ENCODE measurements at places on chromosomes 2 and 18.
A peak's percentile ranks its signal among the peaks of the same experiment; 100 is the strongest.

- DNase-seq = no peak
Measured at GRCh38 chr2:172953970-172954852, 121.4 kb upstream of the MAP3K20 start.

DNA sequence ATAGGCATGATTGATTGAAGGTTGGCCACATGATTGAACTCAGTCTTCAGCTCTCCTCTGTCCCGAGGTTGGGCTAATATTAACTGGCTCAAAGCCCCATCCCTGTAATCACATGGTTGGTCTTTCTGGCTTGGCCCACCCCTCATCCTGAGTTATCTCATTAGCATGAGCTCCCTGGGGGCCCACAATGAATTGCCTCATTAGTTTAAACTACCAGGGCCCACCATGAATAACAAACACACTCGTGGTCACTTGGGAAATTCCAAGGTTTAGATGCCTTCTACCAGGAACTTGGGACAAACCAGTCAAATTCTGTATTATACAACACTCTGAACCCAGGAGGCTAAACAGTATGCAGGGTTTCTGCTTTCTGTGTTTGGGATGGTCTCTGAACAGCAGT lies 121.7 kb upstream of the B3GNT2 start:
- DNase-seq = no peak

DNA sequence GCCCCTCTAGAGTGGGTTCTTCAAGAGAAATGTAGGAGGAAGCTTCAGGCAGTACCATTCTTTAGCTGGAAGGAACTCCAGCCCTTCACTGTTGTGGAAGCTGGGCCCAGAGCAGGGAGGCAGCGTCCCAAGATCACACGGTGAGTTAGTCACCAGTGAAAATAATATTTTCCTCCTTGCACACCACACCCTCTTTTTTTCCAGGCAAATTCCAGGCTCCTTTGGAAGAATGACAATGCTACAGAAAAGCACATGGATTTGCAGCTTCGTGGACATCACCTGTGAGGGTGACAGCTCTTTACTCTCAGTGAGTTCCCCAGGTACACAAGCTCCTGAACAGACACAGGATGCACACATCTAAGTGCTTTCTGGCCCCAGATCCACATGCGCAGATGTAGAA lies 157.1 kb downstream of the COL6A3 start:
- DNase-seq = no peak

- DNase-seq = no peak
Measured at GRCh38 chr2:29443151-29443550, 327.9 kb downstream of the CLIP4 start.

GRCh38 chr18:70160073-70160678 lies 45.3 kb downstream of the RTTN start:
- DNase-seq = no peak

GRCh38 chr18:58015065-58015780 lies 28.8 kb upstream of the NEDD4L start:
- DNase-seq = peak; percentile 76

- no peak for DNase-seq
Measured at GRCh38 chr2:65351234-65351947, 81.0 kb downstream of the SPRED2 start.

DNA sequence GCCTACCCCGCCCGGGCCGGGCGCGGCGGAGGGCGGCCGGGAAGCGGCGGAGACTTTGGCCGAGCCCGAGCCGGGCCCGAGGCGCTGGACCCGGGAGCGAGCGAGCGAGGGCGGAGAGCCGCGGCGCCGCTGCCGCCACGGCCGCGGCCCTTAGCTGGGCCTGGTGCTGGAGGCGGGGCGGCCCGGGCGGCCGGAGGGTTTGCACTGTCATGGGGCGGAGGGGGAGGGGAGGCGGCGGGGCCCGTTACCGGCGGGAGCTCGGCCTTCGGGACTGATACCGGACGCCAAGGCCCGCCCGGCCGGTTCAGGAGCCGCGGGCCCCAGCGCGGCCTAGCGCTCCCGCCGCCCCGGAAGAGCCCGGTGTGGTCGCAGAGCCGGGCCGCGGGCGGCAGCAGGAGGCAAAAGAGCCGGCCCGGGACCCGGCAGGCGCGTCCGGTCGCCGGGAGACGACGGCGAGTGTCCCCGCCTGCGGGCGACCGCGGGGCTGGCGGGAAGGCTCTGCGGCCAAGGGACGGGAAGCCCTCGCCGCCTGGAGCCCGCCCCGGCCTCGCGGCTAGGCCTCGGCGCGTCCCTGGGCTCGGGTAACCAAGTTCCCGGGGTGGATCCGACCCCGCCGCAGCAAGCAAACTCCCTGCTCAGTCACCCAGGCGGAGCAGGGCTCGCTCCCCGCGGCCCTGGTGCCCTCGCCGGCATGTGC lies 697 bp downstream of the KCMF1 start:
- DNase-seq = no peak

DNA sequence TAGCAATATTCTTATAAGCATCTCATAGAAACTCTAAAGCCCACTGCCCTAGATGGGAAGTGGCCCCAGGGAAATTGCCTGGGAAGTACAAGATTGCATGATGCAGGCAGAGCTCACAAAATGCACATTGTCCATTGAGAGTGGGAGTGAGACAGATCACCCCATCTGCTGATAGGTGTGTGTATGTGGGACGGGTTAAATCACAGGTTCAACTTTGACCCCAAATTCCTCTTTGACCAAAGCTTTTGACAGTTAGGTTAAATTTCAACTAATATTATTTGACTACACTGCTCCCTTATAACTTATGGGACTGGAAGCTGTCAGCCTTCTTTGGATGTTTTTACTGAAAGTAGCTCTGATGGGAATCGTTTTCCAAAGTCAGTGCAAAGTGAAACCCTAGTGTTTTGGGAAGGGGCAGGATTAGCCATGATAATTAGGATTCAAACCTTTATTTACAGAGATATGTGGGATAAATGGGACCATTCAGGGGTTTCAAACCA lies 11.4 kb upstream of the FABP1 start:
- no peak for DNase-seq

DNA sequence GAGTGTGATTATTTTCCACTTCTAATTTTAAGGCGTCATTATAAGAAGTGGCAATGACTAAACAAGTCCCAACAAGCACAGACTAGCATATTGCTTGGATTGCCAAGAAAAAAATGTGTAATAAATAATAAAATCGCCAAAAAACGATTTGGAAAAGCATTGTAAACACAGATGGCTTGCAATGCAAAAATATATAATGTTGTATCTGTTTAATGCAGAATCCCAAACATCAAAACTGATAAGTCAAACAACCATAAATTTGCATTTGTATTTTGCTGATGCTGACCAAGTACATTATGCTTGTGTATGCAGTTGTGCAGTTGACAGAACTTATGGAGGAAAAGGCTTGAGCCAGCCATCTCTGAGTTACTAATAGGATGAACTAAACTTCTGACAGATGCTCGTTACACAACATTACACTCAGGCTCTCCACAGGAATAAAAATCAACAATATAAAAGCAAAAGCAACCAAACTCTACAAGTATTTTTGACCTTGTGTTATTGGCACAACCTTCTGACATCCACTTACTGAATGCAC lies 68.1 kb downstream of the DNER start:
- no peak for DNase-seq

DNA sequence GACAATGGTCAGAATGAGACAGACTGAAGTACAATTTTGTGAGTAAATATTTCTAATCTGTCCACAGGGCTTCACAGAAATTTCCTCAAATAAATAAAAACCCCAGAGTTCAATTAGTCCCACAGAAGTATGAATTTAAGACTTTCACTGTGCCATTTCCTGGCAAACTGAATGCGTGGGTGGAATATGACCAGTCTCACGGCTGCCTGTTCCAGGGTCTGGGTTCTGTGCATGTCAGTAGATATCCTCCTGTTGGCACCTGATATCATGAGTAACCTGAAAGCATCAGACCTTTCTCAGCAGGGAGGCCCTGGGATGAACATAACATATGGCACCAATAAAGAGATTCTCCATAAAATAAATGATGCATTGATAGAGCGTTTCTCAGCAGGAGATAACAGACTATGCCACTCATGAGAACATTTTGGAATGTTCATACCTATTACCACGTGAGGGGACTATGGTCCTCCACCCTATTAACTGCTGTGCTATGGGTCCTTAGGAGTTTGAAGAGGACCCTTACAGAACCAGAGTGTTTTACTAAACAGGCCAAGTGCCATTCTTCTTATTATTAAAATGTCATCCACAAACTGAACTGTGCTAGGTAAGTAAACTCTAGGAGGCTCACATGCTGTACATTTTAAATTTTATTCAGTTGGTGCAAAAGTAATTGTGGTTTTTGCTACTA lies 10.6 kb upstream of the MALL start:
- no peak for DNase-seq

DNA sequence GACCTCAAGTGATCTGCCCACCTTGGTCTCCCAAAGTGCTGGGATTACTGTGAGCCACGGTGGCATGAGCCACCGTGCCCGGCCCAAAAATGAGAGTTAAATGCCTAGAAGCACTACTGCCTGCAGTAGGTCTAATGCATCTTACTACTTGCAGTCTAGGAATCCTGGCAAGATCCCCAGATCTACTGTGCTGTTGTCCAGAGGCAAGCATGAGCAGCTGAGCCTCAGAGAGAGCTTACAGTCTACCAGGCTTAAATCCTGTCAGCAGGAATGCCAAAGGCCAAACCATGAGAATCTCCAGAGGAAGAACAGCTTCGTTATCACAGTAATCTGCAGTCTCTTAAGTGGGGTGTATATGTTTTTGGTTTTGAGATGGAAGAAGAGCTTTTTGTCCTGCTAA lies 54.4 kb downstream of the XRCC5 start:
- DNase-seq = no peak

- no peak for DNase-seq
Measured at GRCh38 chr2:231412618-231412963, 17.1 kb downstream of the B3GNT7 start.

DNA sequence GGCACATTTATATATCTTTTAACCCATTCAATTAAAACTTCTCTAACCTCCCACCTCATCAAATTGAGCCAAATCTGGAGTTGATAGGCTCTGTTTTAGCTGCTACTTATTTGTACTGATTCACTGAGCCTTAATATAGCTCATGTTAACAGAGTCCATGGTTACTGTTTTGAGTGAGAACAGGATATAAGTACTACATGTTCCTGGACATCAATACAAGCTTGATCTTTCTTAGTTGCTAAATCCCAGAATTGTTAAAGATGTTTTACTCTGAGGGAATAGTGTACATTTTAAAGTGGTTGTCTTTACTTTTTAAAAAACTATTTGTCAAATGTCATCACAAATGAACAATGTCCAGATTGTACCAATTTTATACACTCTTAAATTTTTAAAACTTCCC lies 157.7 kb downstream of the RPRM start:
- no peak for DNase-seq
